Dermis blood vessel endothelial cell (primary cell): ENCODE measurements at places on chromosomes 6 and 20.
A peak's percentile ranks its signal among the peaks of the same experiment; 100 is the strongest.

DNA sequence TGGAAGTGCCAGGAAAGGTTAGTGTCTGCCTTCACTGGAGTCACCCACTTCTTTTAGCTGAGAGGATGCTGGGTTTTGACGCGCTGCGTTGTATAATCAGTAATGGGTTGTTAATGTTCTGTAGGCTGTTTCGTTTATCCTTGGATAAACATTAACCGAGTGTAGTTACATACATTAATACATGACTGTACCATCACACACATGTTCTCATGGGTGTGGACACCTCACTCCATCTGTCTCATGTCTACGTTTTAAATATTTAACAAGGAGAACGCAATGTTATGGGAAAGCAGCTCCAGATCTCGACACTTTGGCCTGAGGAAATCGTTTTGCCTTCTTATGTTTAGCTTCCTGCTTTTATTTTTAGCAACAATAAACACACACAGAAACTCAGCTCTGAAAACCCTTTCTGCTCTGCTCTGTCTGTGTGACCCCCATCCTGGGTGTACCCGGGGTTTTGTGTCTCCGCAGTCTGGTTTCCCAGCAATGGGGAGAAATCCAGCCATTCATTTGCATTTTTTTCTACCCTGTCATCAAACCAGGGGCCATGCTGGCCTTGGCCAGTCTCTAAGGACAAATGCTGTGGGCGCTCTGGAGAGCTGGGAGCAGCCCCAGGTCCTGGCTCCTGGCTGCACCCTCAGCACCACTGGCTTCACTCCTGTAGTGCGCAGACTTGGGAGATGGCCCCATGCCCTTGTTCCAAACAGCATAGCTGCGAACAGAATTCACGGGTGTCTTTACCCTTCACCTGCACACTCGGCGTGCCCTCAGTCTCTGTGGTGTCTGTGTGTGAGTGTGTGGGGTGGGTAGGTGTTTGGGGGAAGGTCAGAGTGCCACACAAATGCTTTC lies 110.8 kb downstream of the ERMARD start:
- DNase-seq, result no peak

- no peak for DNase-seq
These were observed 49.5 kb downstream of the CEBPB start for GRCh38 chr20:50240092-50240491.

GRCh38 chr6:35736253-35736894 lies 458 bp upstream of the ARMC12 start:
- DNase-seq, result peak; percentile 77

DNA sequence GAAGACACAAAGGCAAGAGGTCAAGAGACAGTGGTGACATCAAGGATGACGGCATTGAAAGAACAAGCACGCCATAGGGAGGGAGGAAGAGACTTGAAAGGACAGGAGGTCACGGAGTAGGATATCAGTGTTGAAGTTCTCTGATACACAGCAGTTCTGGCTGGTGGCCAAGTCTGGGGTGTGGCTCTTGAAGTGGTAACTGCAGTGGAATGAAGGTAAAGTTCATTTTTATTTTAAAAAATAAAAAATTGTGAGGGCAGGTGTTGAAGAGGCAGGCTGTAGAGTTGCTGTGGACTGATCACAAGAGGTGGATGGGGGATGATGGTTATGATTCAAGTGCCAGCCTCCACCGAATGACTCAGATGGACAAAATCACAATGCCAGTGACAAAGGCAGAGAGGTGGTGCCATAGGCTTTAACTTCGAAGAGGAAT lies 53.2 kb upstream of the BMP2 start:
- no peak for DNase-seq

DNA sequence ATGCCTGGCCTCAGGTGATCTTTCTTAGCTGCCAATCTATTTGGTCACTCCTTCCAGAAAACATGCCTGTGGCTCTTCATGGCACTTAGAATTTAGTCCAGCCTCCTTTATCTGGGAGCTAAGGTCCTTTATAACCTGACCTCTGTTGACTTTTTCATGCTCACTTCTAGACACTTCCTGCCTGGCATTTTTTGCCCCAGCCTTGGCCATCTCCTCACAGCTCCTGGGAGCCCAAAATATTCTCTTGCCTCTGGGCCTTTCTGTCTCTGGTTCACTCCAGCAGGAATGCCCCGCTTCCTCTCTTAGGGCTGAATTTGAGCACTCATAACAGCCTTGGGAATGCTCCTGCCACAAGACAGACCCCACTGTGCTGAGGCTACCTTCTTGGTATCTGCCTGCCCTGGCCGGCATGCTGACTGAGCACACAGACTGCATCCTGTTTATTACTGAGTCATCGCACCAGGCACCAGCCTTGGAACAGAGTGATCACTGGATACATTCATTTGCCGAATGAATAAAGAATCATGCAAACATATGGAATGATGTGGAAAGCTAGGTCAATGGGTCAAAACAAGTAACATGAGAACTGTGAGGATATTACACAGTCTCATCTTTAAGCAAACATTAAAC lies 5.8 kb upstream of the EEF1E1 start:
- peak; percentile 93 for DNase-seq

DNA sequence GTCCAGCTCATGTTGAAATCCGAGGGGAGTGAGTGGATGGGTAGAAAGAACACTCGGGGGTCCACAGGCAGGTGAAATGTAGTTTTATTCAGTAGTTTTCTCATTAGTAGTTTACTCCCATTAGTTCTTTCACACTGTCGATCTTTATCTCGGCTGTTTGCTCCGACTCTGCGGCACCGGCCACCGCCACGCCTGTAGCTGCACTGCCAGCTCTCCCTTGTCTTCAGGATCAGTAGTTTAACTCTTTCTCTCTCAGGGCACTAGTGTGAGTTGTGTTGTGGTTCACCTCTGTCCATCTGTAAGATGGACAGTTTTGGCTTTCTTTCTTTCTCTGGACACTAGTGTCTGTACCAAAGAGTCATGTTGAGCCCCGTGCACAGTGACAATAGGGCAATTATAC lies 195.7 kb downstream of the LMBRD1 start:
- DNase-seq, result no peak

DNA sequence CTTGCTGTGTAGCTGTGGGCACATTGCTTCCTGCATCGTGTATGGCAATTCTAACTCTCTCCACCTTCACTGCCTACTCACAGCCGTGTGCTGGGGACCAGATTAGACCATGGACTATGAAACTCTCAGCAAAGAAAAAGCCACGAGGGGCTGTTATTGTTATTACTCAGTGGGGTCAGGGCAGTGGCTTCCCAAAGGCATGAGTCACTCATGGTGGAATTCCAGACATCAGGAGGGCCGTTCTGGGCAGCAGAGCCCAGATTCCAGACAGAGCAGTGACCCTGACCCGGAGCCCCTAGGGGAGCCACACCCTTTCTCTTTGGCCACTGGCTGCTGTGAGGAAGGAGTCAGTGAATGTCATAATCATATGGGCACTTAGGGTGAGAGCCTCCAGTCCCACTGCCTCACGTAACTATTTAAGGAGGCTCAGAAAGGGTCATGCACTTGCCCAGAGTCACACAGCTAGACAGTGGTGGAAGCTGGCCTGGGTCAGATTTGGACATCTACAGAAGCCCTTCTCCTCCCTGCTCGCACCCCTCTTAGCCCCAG lies 22.2 kb upstream of the CCN5 start:
- DNase-seq, result peak; percentile 96

- DNase-seq, result peak; percentile 68
These were observed 13.0 kb downstream of the BAG6 start for GRCh38 chr6:31639449-31639861.

DNA sequence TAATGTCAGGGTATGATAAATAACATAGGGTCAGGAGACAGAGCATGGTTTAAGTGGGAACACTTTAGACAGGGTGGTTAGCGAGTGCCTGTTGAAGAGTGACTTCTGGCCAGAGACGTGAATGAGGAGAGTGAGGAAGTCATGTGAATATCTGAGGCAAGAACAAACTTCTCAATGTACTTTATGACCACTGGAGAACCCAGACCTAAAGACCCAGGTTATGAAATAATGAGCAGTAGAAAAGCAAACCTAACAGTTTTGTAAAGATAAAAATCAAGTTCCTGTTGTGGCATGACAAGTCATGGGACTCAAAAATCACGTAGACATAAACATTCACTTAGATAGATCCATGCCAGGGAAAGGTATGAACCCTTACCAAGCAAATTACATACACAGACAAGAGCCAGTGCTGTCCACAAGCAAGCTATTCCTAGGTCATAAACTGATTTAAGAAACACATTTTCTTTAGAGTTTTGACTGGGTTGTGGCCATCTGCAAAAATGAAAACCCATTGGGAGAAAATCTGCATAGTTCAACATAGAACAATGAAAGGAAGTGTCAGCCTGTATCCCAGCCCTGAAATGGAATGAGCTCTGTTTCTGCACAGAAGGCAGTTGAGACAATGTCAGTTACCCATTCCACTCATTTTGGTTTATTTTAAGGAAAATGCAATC lies 2.2 kb upstream of the MYCT1 start:
- peak; percentile 80 for DNase-seq

GRCh38 chr6:148524976-148525375 lies 182.3 kb downstream of the SASH1 start:
- peak; percentile 75 for DNase-seq
